ENCODE measurements at places on chromosomes 3 and 15.

DNA sequence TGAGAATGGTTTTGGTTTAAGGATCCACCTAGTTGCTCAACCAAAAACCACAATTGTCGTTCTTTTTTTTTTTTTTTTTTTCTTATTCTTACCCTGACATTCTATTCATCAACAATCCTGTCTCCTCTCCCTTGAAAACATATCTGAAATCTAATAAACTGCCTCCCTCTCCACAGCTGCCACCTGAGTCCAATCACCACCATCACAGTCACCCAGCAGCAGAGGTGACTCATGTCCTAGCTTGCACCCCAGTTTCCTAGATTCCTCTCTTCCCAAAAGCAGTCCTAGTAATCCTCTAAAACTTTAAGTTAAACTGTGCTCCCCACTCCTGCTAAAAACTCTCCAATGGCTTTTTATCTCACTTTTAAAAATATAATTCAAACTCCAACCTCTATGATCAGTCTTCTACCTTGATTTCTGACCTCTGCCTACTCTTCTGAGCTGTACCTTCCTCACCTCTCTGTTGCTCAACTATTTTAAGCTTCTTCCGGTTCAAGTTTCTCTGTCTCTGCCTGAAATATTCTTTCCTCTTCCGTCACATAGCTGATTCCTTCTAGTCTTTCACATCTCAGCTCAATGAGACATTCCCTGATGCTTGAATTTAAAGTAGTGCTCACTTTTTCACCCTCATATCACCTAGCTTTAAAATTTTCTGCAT, 33.7 kb upstream of the RBMS3 start:
- DNase-seq, result no peak

DNA sequence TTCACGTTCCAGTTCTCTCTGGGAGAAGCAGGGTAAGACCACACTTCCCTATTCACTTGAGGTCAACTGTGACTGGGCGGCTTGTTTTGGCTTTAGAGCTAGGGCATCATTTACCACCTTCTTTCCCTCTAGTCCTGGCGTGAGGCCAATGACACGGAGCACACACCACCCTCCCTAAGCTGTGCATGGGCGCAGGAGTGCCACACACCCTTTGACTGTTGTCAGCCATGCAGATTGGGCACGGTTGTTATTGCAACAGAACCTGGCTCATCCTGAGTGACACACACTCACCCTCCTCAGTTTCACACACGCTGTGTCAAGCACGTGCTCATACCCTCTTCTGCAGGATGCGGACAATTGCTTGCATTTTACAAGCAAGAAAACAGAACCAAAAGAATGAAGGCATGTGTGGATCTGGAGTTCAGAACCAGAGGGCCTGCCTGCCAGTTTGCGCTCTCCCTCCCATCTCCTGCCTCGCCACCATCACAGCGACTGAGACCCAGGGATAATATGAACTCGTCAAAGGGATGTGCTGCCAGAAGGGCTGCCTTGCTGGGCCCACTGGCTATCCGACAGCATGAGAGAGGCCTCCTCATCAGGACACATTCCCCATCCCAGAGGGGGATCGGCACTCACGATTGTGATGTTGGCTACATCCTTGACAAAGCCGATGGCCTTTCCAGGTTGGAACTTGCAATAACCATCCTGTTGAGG, 17.6 kb downstream of the CTSH start:
- no peak for DNase-seq

DNA sequence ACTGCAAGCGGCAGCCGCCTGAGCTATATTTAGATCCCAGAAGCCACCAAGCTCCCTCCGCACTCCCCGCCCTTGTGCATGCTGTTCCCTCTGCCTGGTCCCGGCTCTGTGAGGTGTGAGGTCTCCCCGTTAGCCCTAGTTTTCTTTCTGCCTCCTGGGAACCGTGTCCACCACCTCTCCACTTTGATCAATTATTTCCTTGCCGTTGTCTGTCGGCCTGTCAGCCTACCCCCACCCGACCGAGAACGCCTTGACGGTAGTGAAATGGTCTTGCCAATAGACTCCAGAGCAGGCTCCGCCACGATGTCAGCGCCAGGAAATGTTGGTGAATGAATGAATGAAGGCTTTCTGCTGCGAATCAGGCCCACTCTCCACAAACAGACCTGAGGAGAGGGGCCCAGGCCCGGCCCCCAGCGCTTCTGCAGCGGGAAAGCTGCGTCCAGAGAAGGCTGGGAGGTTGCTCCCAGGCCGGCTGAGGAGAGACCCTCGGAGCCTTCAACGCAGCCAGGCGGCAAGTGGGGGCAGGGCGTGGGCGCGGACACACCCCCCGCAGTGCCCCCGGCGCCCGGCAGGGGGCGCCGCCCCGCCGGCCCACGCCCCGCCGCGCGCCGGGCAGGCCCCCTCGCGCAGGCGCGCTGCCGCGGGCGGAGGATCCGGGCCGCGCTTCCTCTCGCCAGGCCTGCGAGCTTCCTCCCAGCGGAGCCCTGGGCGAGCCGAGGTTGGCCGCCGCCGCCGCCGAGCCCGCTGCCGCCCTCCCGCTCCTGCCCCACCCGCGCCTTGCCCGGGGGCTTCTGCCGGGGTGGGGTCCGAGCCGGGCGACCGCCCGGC, at the start of gene CSK:
Gene CSK, plus strand, starts transcription at position 650 of the 828 bp plus-strand sequence. CDS start 16,218 bp downstream, outside the sequence.
- DNase-seq, result peak; percentile 88

DNA sequence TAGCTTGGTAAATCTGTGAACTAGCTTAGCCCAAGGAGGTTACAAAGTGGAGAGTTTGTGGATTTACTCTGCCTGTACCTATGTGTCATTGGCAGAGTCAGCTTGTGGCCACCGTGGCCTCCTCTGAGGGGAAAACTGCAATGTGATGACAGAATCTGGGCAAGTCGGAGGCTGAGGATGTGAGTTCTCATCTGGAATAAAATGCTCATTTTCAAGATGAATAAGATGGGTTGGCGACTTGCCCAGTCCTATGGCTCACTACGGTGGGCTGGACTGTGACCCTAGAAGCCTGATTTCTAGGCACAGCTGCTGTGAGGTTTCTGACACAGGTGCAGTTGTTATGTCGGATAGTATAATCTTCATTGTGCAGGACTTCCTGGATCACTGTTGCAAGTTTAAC, 83.7 kb downstream of the ETV5 start:
- no peak for DNase-seq

DNA sequence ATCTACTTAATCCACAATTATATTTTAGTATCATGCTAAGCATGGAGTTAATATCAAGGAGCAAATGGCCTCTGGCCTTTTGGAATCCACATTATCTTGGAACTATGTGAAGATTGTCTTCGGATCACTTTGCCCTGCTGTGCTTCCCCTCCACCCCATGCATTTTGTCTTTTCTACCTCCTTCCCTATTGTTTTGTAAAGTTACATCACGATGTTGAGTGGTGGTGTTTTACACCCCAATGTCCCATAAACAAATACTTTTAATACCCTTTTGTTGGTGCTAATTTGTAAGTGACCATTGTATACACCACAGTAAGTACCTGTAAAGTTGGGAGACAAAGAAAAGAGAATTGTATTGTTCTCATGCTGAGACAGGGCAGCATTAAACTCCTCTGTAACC, 258.4 kb upstream of the ZNF717 start:
- DNase-seq, result no peak

DNA sequence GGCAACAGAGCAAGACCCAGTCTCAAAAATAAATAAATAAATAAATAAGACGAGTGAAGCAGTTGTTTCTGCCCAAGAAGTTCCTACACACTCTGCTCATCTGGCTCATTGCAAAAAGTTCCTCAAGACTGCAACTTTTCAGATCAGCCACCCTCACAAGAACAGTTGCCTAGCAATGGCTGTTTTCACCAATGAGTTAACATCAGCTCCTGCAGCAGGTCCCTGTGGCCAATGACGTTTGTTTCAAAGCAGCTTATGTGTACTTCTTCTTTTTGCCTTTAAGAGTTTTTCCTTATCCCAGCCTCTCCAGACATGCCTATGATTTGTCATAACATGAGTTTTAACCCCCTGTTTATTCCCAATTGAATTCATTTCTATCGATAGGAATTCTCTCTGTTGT, 118.4 kb upstream of the SPRED1 start:
- DNase-seq, result no peak

GRCh38 chr3:112967828-112968227, 7.1 kb downstream of the CD200R1 start:
- DNase-seq, result no peak

- no peak for DNase-seq
Measured at GRCh38 chr3:161100994-161101393, 4.2 kb downstream of the B3GALNT1 start.

DNA sequence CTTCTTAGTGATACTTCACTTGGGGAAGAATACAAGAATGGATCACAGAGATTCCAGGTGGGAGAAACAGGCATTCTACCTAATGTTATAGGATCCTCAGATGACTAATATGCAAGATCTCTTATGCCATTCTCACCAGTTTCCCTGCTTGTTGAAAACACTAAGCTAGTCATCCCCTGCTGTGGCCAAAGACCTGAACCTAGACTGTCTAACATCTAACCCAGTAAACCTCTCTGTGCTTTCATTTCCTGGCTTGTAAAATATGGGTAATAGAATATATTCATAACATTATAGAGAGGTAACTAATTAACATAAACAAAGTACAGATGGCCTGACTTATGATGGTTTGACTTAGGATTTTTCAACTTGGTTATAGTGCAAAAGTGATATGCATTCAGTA, 776.3 kb downstream of the TUSC7 start:
- no peak for DNase-seq

DNA sequence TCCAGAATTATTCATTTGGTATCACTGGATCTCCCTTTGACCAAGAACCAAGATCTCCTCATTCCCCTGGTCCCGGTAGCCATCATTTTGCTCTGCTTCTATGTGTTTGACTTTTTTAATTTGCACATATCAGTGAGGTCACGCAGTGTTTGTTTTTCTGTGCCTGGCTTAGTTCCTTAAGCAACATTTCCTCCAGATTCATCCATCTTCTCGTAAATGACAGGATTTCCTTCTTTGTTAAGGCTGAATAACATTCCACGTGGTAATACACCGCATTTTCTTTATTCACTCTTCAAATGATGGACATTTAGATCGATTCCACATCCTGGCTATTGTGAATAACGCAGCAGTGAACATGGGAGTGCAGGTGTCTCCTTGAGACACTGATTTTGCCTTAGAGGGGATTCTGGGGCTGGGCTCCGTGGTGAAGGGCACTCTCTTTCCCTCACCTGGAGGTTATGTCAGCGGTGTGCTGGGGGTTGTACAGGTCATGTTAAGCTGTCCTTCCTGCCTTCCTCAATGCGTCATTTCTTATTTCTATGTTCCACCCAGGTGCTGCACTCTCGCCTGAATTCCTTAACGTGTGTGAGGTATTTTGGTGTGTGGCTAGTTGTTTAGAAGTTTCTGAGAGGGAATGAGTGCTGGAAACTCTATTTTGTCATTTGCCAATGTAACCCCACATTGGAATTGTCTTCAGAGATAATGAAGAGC, 212.2 kb downstream of the LPP start:
- no peak for DNase-seq

Measured in Right ventricle myocardium inferior (tissue), 1 donor.